A549 treated with AZD2906 at 1 μM for 4 hours (cell line): ENCODE measurements at places on chromosomes 16 and 17. TPM values are rescaled to one million over a fixed set of nuclear protein-coding genes. Genes with fewer than 3 reads are reported as not detected.

The TUBB3 gene
- total RNA-seq = 197 to 265 TPM (median 257 TPM) in 5 replicates

The C16orf92 gene
- not detected in 5 replicates for total RNA-seq

The CMTM4 gene
- total RNA-seq = 23.3 to 36.2 TPM (median 33.8 TPM) in 5 replicates

The KRT28 gene
- not detected in 5 replicates for total RNA-seq

The RNF157 gene
- 8.3 to 10.3 TPM (median 9.7 TPM) in 5 replicates for total RNA-seq

The KAT8 gene
- total RNA-seq = 44.4 to 51.1 TPM (median 49.2 TPM) in 5 replicates

The NBR1 gene
- 34.4 to 47.5 TPM (median 39.4 TPM) in 5 replicates for total RNA-seq
